ENCODE measurements at places on chromosomes 7 and 10.
A peak's percentile ranks its signal among the peaks of the same experiment; 100 is the strongest.

DNA sequence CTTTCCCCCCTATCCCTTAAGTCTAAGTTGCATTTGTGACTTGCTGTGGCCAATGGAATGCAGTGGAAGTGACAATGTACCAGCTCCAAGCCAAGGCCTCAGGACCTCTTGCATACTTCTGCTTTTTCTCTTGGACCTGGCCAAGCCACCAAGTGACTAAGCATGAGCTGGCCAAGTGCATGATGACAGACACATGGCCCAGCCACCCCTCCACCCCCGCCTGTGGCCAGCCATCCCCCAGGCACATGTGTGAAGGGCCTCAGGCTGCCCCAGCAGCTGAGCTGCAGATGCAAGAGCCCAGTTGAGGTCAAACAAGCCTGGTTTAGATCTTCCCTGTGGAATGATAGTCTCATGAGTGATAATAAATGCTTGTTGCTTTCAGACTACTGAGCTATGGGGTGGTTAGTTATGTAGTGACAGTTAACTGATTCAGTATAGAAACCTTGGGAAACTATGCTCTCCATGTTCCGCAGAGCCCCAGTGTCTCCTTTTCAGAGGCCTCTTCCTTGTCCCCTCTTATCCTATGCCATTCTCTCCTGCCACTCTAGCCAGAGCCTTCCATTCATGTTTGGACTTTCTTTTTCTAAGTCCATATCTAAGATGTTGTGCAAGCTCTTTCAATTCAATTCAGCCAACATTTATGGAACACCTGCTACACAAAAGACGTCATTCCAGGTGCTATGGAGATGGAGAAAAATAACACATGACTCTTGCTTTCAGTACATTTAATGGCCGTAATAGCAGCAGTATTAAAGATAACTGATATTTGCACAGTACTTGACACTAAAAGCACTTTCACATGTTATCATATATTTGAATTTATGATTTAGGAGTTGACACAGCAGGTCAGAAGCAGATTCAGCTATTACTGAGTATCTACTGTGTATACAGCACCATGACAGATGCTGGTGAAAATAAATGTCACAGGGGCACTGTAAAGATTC, 55.5 kb upstream of the LOXL4 start:
- DNase-seq = no peak

- DNase-seq = no peak
These were observed 1107.2 kb upstream of the CELF2 start for GRCh38 chr10:9910446-9910845.

GRCh38 chr7:22296916-22297315, 60.0 kb downstream of the RAPGEF5 start:
- DNase-seq = no peak

DNA sequence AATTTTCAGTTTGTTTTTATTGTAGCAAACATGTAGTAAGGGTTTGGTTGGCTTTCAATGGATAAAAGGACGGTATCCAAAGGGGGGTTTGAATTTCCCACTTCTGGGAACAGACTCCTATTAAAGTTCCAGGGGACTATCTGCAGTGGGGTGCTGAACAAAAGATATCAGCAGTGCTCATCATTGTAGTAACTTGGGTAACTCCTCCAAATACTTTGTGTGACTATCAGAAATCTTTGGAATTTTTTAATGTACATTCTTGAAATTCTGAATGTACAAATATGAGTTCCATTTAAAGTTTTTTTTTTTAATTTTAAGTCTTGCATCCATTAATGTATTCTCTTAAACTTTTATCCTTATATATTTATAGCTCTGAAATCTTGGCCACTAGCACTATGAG, 42.1 kb downstream of the CYP51A1 start:
- DNase-seq = no peak

GRCh38 chr10:109993551-109994330, 14.0 kb upstream of the ADD3 start:
- no peak for DNase-seq

GRCh38 chr7:11458736-11459483, 373.1 kb downstream of the THSD7A start:
- DNase-seq = no peak

DNA sequence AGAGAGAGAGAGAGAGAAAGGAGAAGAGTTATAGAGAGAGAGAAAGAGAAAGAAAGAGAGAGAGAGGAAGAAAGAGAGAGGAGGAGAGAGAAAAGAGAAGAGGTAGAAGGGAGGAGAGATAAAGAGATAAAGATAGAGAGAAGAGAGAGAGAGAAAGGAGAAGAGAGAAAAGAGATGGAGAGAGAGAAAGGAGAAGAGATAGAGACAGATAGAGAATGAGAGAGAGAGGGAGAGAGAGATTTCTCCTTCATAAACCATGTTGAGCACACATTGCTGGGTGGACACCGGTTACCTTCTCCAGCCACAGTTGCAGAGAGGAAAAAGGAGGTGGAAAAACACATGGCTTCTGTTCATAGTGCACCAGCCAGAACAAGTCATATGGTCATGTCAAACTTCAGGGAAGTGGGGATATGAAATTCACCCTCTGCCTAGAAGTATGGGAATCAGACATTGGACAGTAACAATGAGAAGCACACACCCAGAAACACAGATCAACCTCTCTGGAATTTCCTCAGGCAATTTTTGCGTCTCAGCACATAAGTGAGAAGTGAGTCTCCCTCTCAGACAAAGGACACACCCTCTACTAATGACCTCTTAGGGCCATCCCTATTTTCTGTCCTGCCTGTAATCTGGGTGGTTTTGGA, 172.5 kb upstream of the SVIL start:
- DNase-seq = no peak

GRCh38 chr10:47024399-47025252, 113.4 kb downstream of the PTPN20 start:
- peak; percentile 87 for DNase-seq

DNA sequence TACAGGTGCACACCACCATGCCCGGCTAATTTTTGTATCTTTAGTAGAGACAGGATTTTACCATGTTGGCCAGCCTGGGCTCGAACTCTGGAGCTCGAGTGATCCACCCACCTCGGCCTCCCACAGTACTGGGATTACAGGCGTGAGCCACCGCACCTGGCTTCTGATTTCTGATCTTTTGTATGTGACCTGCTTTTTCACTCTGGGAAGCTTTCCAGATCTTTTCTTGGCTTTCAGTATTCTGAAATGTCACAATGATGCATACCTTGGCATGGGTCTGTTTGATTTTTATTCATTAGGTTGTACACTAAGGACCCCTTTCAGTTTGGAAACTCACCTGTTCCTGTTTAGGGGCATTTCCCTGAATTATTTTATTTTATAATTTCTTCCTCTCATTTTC, 41.6 kb downstream of the PROSER2 start:
- no peak for DNase-seq

DNA sequence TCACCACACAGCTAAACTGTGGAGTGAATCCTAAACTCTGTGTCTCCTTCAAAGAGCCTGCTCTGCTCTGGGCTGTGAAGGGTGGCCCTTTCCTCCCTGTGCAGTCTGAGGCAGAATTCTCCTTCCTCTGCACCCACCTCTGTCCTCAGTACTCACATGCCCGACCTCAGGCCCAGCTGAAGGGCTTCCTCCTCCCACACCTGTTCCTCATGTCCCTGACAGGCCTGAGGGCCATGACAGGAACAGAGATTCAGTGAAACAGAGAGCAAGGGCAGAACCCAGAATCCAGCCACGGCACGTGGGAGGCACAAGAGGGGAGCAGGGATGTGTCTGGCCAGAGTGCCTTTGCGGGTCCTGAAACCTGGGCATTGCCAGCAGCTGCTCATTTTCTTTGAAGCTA, 13.9 kb downstream of the CREB3L2 start:
- no peak for DNase-seq

DNA sequence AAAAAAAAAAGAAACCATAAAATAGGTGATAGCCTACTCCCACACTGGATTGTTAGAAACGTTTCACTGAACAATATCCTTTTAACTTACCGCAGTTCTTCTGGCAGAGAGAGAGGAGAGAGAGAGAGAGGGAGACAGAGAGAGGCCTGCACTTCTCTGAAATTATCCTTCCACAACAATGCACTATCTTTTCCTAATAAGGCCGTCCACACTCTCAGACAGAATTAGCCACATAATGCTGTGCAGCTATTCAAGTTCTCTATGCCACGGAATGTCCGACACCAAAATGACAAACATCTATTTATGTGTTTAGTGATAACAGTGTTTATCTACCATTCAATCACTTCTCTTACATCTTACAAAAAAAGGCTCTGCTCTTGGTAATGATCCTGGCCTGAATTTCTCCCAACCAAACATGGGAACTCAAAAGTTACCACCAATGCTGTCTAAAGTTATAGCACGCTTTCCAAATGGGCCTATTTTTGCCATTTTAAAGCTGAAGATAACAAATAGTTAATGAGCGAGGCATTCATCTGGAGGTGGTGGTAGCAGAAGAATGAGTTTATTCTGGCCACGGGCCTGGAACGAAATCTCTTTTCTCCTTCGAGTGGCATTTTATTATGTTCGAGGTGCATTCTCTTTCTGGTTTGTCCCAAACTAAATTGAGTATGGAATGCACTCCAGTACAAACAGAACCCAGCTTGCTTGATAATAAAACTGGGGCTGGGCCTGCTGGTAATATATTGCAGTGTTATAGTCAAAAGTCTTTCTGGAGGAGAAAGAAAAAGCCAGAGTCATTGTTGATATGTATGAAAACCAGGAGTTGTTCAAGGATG, 160.2 kb upstream of the SVIL start:
- no peak for DNase-seq

GRCh38 chr7:375321-375831, 85.4 kb downstream of the FOXL3 start:
- DNase-seq = no peak

DNA sequence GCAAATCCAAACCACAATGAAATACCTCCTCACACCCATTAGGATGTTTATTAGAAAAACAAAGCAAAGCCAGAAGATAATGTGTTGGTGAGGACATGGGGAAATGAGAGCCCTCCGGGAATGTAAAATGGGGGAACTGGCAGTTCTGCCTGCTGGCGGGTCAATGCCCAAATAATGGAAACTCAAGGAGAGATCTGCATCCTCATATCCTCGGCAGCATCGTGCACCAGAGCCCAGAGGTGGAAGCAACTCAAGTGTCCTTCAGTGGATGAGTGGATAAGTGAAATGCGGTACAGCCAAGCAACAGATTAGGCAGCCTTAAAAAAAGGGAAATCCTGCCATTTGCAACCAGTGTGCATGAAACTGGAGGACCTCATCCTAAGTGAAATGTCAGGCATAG, 325.2 kb downstream of the WDR37 start:
- no peak for DNase-seq

- no peak for DNase-seq
These were observed 25.8 kb downstream of the STEAP1 start for GRCh38 chr7:90180011-90180585.

GRCh38 chr10:126084369-126084768, 188.0 kb downstream of the FANK1 start:
- DNase-seq = no peak

DNA sequence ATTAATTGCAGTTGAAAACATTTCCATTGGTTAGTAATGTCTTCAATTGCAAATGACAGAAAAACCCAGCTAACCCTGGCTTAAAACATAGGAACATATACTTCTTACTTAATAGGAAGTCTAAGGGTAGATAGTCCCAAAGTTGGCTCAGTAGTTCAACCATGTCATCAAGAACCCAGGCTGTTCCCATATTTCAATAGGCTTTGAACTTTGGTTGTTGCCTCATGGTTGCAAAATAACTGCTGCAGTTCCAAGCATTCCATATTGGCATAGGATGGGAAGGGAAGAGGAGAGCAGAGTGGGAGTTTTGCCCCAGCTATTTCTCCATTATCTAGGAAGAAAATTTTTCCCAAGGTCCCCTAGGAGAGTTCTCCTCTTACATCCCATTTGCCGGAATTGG, 81.4 kb upstream of the EEPD1 start:
- DNase-seq = no peak

DNA sequence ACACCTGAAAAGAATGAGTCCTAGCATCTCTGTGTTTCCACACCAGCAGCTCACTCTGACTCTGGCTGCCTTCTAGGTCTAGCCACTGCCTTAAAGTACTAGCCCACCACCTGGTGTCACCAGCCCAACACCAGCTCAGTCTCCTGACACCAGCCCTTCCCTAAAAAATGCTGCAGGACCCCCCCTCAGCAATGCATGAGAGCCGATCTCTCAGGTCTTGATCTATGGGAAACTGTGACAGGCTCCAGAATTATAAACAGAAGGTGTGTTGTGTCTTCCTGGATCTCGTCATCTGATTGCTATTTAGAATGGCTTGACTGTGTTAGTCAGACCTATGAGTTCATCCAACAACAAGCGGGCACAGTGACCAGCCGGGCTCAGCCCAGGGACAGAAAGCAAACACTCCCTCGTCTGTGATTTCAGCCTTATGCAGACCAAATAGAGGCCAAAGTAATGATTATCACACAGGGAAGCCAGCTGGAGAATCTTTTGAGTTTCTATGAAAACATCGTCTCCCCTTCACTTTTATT, 66.6 kb downstream of the CUBN start:
- no peak for DNase-seq

GRCh38 chr10:3548076-3548475, 236.9 kb downstream of the KLF6 start:
- DNase-seq = no peak

DNA sequence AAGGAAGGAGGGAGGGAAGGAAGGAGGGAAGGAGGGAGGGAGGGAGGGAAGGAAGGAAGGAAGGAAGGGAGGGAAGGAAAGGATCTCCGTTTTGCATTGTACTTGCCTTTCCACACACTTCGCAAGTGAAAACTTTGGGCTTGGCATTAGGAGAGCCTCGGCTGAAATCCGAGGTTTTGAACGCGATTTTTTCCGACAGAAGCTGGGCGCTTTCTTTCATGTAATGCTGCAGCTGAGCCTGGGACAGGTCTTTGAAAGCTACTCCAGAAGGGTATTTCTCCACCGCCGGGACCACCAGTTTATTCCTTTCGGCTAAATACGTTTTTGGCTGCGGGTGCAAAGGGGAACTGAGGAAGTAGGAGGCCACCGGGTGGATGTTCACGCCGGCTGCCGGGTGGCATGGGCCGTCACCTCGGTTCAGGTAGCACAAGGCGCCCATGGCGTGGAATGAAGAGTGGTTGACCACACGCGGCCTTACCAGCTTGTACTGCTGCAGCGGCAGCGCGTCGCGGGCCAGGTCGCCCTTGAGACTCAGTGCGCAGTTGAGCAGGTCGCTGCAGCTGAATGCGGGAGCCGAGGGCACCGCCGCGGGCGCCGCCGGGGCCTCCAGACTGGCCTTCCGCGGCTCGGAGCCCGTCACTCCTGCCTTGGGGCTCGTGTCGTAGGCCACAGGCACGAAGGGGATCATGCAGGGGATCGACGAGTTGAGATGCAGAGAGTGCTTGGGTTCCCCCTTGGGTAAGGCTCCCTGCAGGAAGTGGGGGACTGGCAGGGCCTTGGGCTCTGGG, 825 bp downstream of the FEZF1 start:
- DNase-seq = peak; percentile 77

GRCh38 chr10:110547139-110547761, 20.2 kb upstream of the SMC3 start:
- DNase-seq = peak; percentile 83
